ENCODE measurements at places on chromosomes 1 and 21.

- no peak for DNase-seq
These were observed 56.2 kb downstream of the EVI5 start for GRCh38 chr1:92728697-92729096.

DNA sequence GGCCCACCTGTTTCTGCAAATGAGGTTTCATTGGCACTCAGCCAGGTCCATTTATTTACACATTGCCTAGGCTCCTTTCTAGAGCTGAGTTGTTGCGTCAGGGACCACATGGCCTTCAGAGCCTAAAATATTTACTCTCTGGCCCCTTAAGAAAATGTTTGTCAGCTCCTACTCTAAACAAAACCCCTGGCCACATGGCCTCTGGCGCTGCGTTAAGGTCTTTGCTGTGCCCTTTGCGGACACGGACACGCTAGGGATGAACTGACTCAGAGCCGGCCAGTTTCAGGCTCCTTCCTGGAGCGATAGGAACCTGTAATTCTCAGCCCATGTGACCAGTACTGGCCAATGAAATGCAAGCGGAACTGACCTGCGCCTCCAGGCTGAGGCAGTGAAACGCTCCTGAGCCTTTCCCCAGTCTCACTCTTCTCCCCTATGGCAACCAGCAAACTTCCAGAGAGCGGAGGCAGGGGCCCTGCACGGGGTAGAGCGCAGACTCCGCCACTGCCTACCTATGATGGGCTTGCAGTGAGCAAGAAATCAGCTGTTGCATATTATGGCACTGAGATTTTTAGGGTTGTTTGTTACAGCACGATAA, 160.3 kb downstream of the ETS2 start:
- DNase-seq, result no peak

- DNase-seq, result no peak
These were observed at the start of gene KIRREL1 for GRCh38 chr1:157993147-157993917. TSS of gene KIRREL1 (plus strand) at chr1:157993645. CDS start at chr1:157993677, 32 bp downstream.

DNA sequence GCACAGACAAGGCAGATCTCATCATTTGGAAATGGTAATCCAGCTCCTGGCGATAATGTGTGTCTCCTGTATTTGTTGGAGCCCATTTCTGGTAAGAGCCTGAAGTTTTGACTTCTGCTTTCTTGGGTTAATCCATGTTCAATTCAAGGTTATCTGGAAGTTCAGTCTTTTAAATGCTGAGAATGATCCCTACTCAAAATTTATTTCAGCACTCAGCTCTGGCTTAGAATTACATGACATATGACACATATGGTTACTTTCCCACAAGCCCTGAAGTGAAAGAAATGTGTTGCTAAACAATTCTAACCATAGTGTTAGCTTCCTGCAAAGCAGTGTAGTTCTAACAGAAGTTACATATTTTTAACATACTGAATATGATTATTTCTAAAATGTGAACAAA, 2.7 kb downstream of the PTGFR start:
- no peak for DNase-seq

DNA sequence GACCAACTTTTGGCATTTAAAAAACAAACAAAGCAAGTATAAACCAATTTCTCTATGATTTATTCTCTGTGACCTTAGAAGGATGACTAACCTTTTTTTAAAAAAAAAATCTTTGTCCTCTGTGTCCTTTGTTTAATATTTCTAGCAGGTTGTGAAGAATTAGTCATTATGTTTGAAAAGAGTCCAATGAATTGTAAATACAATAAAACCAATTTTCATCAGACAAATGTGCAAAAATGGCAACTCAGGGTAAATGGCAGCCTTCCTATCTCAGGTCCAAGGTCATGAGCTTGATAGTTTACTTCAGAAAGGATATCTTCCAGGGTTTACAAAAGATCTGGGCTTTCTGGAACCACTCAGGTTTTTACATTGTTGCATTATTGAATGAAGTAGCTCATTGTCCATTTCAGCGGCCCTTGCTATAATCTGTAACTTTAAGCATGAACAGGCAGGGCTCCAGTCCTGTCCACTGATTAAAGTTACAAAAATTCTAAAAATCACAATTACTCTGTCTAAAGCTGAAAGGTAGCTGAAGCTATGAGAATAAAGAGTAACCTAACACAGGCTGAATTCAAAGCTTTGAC, 11.7 kb upstream of the MAP3K21 start:
- DNase-seq, result no peak

- DNase-seq, result no peak
These were observed 103.5 kb downstream of the RPE65 start for GRCh38 chr1:68346188-68346808.

DNA sequence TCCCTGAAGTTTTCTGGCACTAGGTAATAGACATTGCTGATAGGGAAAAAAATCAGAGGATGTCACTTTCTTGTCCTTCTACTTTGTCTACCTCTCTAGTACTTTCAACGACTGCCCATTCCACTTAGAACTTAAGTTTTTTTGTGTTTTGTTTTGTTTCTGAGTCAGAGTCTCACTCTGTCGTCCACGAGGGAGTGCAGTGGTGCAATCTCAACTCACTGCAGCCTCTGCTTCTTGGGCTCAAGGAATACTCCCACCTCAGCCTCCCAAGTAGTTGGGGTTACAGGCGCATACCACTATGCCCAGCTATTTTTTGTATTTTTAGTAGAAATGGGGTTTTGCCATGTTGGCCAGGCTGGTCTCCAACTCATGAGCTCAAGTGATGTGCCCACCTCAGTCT, 79.2 kb downstream of the SGIP1 start:
- DNase-seq, result no peak

DNA sequence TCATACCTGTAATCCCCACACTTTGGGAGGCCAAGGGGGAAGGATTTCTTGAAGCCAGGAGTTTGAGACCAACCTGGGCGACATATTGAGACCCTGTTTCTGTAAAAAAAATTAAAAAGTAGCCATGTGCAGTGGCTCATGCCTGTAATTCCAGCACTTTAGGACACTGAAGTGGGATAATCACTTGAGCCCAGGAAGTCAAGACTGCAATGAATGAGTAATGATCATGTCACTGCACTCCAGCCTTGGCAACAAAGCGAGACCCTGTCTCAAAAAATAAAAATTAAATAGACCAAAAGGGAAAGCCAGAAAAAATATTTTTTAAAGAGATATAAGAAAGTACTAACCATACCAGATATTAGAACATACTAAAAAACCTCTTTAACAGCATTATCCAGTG, 44.7 kb upstream of the LYPLAL1 start:
- no peak for DNase-seq

DNA sequence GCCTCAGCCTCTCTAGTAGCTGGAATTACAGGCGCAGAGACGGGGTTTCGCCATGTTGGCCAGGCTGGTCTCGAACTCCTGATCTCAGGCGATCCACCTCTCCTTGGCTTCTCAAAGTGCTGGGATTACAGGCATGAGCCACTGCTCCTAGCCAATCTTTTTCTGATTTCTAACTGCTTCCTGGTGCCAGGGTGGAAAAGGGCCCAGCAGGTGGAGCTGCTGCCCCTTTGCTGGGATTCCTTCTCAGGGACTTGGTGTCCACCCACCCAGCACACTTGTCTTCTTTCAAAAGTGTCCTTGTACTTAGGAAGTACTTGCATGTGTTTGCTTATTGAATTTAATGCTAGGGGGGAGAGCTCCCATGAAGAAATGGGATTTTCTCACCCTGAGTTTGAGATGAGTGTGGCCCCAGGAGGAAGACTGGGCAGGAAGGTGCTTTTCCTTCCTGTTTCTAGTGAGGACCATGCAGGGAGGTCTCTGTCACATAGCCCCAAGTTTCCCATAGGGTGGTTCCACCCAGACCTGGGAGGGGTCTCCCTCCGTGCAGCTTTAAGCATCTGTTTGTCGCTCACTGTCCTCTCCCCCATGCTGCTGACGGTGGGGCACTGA, 14.2 kb downstream of the UTP11 start:
- no peak for DNase-seq

DNA sequence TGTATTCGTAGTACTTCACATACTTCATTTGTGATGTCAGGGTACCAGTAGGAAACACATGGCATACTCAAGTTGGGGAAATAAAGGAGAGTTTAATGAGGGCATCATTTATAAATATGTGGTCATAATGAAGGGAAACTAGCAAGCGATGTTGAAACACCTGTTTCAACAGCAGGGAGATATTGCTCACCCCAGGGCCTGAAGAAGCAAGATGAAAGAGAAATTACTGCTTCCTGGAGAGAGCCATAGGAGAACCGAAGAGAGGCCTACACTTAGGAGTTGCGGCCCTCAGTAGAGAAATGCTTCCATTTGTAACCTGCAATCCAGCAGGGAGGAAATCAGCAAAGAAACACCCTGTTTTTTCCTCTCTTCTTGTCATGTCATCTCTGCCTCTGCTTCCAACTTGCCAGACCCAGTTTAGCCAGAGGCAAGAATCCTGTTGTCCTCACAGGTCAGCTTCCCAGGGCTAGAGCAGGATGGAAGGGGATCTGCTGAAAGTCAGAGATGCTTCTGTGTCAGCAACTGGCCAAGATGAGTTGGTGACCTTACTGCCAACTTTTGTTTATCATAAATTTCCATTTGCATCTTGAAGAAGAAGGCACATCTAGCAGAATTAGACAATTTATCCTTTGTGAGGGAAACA, 67.6 kb upstream of the TSPAN2 start:
- no peak for DNase-seq

- no peak for DNase-seq
These were observed 759.8 kb downstream of the ADGRL2 start for GRCh38 chr1:82560566-82560965.

DNA sequence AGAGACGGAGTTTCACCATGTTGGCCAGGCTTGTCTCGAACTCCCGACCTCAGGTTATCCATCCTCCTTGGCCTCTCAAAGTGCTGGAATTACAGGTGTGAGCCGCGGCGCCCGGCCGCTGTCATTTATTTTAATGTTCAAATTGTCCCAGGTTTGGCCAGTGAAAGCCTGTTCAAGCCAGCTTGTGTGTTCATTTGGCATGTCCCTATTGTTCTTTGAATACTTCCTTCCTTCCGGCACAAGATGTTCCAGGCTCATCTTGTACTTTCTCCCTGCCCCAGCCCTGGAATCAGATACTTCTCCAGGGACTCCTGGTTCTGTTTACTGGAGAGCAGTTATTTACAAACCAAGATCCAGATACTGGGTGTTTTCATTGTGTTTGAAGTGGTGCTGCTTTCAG, 37.0 kb downstream of the ZBTB8B start:
- DNase-seq, result no peak

- DNase-seq, result no peak
These were observed 56.0 kb upstream of the CD53 start for GRCh38 chr1:110816945-110817344.

DNA sequence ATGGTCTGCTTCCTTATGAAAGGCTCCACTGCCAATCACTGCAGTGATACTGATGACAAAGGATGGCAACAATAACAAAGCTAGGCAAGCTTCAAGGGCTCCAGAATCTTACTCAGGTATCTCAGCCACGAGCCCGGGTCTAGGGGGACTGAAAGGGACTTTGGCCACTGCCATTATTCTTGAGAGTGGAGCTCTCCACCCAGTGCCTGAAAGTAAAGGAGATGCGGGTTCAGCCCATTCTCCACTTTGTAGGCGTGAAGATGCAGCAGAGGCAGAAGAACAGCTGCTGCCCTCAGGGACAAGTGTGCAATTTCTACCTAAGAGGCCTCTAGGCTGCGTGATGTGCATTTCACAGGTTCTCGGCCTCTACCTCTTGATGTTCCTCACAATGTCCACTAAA, 31.4 kb upstream of the SLAMF9 start:
- DNase-seq, result no peak

DNA sequence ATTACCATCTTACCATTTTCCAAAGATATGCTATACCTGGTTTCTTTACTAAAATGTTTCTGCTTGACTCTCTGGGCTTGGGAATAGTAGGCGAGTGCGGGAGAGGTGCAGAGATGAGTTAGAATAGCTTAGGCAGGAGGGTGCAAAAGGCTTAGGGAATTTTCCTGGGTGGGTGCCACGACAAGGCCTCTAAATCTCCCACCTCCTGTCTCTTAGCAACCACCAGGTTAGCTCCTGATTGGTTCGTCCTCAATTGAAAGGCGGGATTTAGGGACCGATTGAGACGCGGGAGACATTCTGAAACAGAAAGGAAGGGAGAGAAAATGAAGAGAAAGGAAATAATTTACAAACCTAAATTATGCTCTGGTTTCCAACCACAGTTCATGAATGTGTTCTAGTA, 3.1 kb downstream of the ACKR1 start:
- no peak for DNase-seq

DNA sequence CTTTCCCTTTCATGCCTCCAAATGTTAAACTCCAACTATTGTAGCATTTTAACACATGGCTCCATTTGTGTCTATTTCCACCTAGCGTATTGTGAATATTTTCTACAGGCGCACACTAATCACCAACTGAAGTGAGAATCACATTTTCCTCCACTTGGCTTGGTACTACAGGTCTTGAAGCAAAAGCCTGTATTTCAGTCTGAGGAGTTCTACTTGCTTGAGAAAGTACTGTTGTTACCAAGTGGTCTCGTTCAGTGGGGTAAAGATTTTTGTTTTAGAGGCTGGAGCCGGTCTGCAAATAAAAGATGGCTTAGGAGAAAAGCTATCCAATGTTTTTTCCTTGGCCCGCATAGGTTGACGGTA, 550 bp upstream of the PTBP2 start:
- no peak for DNase-seq

GRCh38 chr21:42125571-42126544, 54.7 kb downstream of the UMODL1 start:
- DNase-seq, result no peak

- no peak for DNase-seq
These were observed 99.7 kb downstream of the GLIS1 start for GRCh38 chr1:53639251-53639763.

- DNase-seq, result no peak
These were observed 610 bp downstream of the SCYL3 start for GRCh38 chr1:169892927-169893644.

DNA sequence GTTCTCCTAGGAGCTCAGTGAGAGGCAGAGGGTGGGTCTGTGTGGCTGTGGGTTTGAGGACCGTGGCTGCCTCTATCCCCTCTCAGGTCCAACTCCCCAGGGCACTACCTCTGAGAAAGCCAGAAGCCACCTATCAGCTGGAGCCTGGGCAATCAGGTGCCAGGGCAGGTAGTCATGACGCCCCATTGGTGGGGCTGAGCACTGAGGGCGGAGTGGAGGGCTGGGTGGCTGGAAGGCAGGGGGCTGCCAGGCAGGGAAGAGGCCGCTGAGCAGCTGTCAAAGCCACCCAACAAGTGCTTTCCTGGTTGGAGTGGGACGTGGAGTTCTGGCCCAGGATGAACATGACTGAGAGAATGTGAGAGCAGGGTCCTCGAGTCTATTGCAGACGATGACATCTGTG, 164.9 kb upstream of the AJAP1 start:
- DNase-seq, result no peak

DNA sequence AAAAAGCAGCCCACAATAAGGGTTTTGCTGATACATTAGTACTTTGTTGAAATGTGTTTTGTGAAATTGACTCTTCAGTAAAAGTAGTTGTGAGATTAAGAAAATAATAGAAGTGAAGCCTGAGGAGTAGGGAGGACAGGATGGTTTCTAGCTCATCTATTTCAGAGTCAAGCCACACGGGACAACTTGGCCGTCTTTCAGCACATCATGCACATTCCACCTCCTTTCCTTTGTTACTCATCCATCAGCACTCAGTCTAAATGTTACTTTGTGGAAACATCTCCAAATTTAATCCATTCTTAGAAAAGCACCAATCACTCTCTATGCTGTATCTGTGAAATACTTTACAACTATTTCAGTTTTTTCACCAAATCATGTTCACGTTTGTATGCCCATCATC, 223.3 kb downstream of the FGGY start:
- DNase-seq, result no peak
